ENCODE measurements at places on chromosomes 11 and 22.

DNA sequence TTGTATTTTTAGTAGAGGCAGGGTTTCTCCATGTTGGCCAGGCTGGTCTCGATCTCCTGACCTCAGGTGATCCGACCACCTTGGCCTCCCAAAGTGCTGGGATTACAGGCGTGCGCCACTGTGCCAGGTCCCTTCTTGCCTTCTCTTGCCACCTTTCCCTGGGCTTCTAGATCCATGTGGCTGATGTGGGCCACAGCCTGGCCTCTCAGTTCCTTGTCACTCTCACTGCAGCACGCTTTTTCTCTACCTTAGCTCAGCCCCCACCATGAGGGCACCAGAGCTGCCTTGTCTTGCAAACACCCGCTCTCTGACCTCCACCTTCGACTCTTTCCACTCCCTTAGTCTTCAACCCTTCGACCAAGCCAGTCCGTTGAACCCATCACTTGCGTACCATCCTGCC lies 7.5 kb downstream of the CAPN1 start:
- no peak for DNase-seq

GRCh38 chr11:88354912-88355311 lies 17.4 kb upstream of the CTSC start:
- no peak for DNase-seq

DNA sequence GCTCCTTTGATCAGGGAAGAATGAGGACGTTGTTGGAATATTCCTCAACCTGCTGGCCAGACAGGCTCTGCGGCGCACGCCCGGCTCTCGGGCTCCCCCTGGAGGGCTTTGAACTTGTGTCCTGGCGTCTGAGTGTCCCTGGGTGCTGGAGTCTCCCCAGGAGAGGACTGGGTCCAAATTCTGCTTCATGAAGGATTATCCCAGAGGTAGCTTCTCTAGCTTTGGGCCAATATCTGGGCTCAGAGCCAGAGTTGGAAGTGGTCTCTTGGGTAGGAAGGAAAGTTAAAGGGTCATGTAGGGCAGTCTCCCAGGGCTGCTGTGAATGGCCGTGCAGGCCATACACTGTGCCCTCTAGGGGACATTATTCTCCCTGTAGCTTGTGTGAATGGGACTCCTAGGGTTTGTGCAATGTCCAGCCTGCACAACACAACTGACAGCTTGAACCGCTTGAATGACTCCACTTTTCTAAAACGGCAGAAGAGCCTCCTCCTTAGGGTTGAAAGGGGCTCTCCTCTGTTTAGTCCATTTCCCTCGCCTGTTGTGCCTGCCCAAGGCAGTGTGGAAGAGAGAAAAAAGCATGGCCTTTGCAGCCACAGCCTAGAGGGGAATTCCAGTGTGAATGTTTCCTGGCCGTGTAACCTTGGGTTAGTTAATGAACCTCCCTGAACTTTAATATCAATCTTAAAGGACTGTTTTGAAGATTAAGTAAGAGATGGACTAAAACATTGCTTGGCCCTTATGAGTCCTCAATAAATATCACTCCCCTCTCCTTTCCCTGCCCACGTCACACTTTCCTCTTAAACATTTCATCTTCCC lies 111.2 kb upstream of the THY1 start:
- DNase-seq, result peak; percentile 88

DNA sequence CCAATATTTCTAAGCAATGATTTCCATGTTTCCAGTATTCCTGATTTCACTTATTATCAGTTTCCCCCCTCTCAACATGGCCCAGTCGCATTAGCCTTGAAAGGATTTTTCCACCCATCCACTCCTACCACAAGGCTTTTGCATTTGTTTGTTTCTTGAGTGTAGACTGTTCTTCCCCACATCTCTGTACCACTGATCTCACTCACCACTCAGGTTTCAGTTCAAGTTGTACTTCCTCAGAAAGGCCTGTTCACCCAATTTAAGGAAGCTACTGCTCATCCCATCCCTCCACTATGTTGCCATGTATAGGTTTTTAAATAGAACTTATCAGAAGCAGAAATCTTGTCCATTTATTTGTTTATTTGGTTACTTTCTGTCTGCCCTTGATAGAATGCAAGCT lies 472.3 kb downstream of the FAM181B start:
- no peak for DNase-seq

DNA sequence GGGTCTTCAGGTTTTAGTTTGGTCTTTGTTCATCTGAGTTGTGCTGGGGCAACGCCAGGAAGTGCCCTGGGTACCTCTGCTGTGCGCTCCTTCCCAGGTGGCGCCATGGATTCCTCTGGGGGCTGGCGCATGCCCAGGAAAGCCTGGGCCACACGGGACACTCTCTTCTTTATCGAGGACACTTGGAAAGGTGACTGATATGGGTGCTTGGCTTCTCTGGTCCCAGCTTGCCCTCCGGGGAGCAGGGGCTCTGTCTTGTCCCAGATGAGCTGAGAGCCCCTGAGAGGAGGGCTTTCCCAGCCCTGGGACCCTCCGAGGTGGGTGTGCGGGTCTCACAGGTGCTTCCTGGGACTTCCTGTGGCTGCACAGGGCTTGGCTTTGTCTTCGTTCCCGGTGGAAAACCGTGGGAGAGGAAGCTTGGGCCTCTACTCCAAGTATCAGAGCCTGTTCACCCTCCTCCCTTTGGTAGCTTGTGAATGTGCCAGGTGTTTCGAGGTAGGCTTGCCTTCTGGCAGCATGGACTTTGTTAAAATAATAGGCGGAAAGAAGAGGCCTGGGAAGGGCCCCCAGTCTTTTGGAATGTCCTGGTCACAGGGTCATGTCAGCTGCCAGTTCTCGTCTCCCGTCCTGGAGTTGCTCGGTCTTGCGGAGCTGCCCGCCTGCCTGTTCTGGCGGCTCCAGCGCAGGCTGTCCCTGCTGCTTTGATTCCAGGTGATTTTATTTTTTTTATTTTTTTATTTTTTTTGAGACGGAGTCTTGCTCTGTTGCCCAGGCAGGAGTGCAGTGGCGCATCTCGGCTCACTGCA lies 10.1 kb upstream of the NEAT1 start:
- no peak for DNase-seq

GRCh38 chr11:30017445-30017895 lies 640 bp upstream of the KCNA4 start:
- DNase-seq, result no peak

GRCh38 chr22:42639541-42640241 lies 710 bp downstream of the ATP5MGL start:
- no peak for DNase-seq

- no peak for DNase-seq
Measured at GRCh38 chr11:106236295-106236694, 158.8 kb downstream of the AASDHPPT start.

- no peak for DNase-seq
Measured at GRCh38 chr11:121466063-121466794, 13.5 kb upstream of the SORL1-AS1 start.

DNA sequence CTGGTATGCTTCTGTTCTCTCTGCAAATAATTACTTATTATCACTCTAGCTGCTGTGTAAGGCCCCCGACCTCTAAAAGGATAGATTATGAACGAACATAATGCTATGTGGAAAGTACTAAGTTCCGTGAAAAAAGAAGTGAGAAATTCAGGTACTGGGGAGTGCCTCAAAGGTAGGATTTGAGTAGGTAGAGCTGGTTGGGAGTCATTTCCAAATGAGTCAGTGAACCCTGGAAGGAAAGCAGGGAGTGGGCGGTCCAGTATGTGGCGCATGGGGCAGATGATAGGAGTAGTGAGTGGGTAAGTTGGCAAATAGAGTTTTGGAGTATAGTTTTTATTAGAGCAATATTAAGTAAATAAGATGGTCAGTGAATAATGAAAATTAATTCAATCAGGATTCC lies 2.4 kb downstream of the ZC3H12C start:
- no peak for DNase-seq

DNA sequence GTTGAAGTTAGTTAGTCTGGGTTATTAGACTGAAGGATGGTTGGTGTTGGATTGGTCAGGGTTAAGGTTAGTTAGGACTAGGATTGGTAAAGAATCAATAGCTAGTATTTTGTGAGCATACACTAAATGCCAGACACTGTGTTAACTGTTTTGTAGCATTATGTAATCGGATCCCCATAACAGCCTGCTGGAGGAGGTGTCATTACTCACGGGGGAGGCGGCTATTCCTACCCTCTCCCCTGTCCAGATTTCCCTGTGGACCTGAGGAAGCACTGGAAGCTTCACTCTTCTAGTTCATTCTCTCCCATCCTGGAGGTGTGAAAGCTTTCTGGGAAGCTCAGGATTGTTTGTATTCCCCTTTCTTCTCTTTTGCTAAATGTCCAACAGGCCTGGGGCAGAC lies 40.5 kb upstream of the KCNJ11 start:
- no peak for DNase-seq
